ENCODE measurements at places on chromosomes 2 and 18. TPM values are rescaled to one million over a fixed set of nuclear protein-coding genes. Genes with fewer than 3 reads are reported as not detected.

The SLC5A7 gene
- not detected for polyA plus RNA-seq

- DNase-seq = no peak
Observed at GRCh38 chr2:40096360-40096759, 317.3 kb upstream of the THUMPD2 start.

DNA sequence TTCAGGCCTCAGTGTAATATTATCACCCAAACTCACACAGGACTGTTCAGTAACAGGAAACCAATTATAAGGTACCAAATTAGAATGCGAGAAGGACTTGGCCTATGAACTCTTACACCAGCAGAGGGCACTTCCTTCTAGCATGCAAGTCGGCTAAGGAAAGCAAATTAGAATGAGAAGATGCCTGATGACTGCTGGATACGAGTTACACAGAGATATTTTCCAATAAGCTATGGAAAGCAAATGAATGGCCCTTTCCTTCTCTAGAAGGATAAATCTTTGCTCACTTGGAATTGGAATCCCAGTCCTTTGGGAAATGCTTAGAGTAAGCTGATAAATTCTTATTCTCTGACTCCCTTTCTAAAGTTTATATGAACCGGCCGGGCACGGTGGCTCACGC is 109.8 kb downstream of the AP1S3 start:
- no peak for DNase-seq

- no peak for DNase-seq
Observed at GRCh38 chr18:34999756-35000289, 41.4 kb upstream of the MAPRE2 start.

DNA sequence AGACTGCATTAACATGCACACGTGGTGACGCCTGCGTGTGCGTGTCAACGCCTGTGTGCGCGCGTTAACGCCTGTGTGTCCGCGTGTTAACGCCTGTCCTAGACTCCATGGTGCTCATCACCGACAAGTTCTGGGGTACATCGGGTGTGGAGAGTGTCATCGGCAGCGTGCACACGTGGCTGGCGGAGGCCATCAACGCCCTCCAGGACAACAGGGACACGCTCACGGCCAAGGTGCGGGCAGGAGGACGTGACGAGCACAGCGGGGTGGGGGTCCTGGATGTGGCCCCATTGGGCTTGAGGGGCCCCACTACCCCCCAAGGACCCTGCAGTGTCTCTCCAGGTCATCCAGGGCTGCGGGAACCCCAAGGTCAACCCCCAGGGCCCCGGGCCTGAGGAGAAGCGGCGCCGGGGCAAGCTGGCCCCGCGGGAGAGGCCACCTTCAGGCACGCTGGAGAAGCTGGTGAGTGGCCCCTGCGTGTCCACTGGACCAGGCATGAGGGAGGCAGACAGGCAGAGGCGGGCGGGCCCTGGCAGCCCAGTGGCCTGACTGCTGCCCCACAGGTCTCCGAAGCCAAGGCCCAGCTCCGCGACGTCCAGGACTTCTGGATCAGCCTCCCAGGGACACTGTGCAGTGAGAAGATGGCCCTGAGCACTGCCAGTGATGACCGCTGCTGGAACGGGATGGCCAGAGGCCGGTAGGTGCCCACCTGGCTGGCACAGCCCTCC is 29.2 kb downstream of the GPC1 start:
- DNase-seq = peak; percentile 39

GRCh38 chr2:12417786-12418185 is 298.9 kb upstream of the TRIB2 start:
- no peak for DNase-seq

DNA sequence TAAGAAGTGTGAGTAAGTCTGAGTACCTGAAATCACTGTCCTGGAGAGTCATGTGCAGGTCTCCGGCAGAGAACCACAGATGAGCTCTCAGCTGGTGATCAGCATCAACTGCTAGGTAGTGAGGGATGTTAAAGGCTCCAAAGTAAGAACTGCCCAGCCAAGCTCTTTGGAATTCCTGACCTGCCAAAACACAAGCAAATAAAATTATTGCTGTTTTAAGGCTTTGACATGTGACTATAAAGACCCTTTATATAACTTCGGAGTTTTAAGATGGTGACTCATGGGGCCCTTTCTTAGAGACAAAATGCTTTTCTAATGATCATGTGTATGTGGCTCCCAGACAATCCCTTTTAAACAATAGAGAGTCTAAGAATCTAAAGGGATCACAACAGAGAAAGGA is 855.7 kb downstream of the TRIB2 start:
- no peak for DNase-seq
